ENCODE measurements at places on chromosomes 1 and 21.

DNA sequence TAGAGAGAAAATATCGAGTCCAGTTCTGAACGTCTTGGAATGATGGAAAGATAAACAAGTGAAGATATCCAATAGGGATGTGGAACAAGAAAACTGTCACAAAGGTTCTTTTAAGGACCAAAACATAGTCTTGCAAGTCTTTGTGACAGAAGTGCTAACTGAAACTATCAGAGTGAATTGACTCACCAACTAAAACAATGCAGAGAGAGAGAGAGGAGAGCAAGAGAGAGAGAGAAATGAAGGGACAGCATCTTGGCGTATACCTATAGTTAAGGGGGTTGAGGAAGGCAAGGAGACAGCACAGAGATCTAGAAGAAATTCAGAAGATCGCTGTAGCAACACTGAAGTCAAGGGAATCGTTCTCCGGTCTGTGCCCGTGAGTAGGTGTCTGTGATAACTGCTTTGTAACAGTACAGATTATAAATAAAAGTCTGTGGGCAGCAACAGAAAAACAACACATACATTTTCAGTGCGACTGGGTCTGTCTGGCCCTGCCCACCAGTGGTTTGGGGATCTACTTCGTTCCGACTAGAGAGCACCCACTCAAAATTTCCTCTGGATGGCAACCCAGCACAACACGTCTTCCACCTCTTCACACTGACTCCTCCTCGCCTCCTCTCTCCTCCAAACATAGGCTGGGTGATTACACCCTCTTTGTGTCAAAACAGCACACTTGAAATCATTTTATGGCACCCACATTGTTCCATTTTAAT lies 4.8 kb upstream of the COA6 start:
- DNase-seq = no peak

GRCh38 chr1:17272646-17273045 lies 23.7 kb downstream of the PADI3 start:
- DNase-seq = no peak

DNA sequence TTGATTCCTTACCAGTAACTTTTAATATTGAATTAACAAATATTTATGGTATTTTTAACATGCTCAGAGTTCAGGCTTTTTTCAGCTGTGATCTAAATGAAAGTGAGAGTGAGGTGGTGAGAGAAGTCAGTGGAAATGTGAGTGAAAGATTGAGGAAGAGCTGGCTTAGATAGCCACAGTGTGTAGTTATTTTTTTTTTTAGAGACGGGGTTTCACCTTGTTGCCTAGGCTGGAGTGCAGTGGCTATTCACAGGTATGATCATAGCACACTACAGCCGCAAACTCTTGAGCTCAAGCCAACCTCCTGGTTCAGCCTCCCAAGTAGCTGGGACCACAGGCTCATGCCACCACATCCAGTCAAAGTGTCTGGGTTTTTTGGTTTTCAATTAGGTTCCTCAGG lies 10.9 kb downstream of the RNF11 start:
- DNase-seq = no peak

DNA sequence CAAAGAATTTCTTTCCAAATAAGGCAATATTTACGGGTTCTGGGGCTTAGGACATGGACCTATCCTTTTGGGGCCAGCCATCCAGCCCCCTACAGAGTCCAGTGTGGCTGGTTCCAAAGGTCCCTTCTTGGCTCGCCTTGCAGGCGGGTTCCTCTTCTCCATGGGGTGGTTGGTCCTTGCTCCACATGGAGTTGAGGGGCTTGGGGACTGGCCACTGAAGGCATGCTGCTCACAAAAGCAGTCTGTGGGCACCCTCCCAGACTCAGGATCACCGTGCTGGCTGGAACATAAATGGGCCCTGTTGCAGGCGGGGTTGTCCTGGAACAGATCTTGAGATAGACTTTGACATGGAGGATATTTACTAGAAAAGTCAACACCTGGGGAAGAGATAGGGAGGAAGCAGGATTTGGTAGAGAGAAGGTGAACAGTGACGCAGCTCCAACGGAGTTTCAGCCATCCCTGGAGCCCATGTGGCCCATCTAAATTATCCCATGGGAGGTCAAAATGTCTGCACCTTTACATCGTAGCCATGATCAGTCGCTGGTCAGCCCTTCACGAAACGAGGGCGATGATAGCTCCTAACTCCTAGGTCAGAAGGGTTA lies 39.1 kb upstream of the LRP8 start:
- DNase-seq = no peak

GRCh38 chr1:172460887-172461315 lies 17.0 kb upstream of the PIGC start:
- no peak for DNase-seq

DNA sequence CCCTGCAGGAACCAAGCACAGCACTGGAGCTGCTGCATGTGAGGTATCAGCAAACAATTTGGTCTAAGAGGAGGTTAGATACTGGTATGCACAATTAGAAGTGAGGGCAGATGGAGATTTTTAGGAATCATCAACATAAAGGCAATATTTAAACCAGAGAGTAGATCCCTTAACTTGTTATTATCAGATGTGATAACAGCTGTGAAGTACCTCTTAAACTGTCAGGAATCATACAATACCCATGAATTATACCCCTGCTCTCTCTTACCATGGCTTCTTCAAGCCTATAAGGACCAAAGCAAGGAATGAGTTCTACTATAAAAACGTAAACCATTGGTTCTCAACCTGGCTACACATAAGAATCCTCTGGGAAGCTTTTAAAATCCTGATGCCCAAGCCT lies 3.9 kb downstream of the BCAR3 start:
- no peak for DNase-seq

DNA sequence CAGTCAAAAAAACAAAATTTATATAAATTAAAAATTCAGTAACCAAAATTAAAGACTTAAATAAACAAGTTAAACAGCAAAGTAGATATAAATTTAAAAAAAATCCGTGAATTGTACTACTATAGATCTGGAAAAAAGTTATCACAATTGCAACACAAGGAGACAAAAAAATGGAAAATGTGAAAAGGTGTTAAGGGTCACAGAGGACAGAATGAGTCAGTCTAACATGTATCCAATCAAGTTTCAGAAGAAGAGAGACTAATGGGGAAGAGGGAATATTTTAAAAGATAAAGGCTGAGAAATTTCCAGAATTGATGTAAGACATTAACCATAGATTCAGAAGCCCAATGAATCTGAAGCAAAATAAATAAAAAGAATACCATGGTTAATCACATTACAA lies 46.0 kb downstream of the USP24 start:
- no peak for DNase-seq

GRCh38 chr1:104084380-104084779 lies 334.7 kb downstream of the AMY1C start:
- DNase-seq = no peak

- no peak for DNase-seq
Measured at GRCh38 chr1:246511203-246511602, 4.1 kb upstream of the SMYD3 start.

- DNase-seq = no peak
Measured at GRCh38 chr1:239761509-239761908, 330.2 kb upstream of the FMN2 start.

DNA sequence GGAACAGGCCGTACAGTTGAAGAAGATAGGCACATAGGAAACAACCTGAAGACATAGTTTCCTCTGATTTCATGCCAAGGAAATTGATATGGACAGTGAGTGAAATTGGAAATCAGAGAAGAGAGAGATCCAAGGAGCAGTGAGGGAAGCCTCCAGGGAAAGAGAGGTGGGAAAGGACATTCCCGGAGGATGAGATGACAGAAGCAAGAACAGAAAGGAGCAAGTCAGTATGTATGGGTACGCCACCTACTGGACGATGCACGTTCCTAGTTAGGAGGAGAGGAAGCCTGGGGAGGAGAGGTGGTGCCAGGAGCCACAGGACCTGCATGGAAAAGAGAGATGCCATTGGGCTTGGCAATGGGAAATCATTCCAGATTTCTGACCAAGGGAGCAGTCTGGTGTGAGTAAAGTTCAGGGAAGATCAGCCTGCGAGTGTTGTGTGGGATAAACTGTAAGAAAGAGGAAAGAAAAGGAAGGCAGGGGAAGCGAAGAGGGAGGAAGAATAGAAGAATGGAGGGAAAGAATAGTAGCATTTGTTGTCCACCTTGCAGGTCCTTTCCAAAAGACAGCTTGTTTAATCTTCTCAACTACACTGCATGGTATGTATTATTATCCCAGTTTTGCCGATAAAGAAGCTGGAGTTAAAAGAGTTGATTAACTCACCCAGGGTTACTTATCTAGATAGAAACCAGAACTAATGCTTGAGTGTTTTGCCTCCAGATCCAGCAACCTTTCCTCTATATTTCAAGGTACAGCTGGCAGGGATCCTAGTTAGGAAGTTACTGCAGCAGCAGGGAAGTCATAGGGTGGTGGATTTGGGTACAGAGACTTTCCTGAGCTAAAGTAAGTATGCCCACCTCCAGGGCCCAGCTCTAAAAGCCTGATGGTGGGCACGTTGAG lies 27.4 kb downstream of the C1orf116 start:
- no peak for DNase-seq

GRCh38 chr1:91846007-91846638 lies 39.8 kb downstream of the TGFBR3 start:
- no peak for DNase-seq

Measured in AG04449 (cell line).